Kidney glomerular epithelial cell (primary cell): ENCODE measurements at places on chromosomes 7 and 10.

- no peak for DNase-seq
Measured at GRCh38 chr10:133527771-133528271, 658 bp downstream of the CYP2E1 start.

DNA sequence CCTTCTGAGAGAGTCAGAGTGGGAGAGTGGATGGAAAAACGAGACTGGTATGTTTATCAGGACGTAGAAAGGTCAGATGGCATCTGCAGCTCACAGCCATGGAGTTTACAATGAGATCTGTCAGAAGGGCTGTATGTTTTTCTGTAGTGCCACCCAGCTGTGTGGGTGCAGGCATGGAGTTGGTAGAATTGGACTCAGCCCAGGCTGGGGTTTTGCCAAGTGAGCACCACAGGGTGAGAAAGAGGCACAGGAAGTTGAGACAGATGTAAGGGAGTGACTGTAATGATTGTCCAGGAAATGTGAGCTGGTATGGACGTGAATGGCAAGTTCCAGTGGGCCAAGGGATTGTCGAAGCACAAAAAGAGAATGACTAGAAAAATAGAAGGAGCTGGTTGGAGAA lies 9.1 kb upstream of the ZYX start:
- peak; percentile 17 for DNase-seq

DNA sequence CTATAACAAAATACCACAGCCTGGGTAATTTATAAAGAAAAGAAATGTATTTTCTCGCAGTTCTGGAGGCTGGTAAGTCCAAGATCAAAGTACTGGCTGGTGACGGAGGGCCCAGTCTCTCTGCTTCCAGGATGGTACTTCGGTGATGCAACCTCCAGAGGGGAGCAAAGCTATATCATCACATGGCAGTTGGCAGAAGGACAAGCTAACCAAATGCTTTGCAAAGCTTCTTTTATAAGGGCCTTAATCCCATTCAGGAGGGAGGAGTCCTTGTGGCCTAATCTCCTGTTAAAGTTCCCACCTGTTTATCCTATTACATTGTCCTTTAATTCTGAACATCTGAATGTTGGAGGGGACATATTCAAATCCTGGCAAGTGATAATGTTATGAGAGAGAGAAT lies 134.1 kb upstream of the SP4 start:
- DNase-seq: no peak

- DNase-seq: no peak
Measured at GRCh38 chr10:103905441-103905840, 12.5 kb downstream of the STN1 start.

GRCh38 chr7:139702313-139702731 lies 75.5 kb downstream of the HIPK2 start:
- DNase-seq: no peak

DNA sequence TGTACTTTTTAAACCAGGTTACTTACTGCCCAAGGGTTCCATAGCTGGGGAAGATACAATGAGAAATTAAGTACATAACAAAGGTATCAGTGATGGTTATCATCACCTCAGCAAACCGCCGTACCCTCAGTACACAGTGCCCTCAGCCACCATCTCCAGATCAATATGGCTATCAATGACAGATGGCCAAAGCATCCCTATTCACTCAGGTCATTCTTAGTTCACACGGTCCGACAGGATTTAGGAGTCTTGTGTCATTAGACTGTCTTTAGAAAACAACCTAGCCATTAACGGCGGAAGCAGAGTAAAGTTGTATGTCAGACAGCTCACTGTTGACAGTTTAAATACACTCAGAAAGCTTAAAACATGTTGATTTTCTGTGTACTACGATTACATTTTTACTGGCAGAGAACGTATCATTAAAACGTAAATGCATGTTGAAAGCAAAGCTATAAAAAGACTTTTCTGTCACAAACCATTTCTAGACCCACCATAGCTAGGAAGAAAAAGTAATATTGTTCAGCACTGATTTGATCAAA lies 106.9 kb downstream of the HOXA1 start:
- no peak for DNase-seq

GRCh38 chr7:41201021-41201420 lies 501.9 kb downstream of the INHBA start:
- DNase-seq: no peak

DNA sequence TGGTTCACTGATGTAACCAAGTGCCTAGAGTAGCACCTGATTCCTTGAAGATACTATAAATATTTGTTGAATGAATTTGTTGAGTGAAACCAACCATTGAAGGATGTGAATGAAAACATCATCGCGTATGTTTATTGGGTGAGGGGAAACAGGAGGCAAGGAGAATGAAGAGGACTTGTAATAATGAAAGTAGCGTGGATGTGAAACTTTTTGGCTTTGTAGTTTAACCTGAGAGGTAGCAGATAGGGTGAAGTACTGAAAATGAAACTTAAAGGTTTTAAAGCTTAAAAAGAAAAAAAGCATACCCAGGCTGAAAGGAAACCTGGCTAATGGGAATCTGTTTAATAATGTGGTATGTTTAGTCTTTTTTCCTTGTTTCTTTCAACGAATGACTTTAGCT lies 5.2 kb downstream of the CCNY start:
- no peak for DNase-seq

GRCh38 chr10:15472008-15472407 lies 100.9 kb upstream of the FAM171A1 start:
- DNase-seq: no peak

- DNase-seq: peak; percentile 54
Measured at GRCh38 chr7:70598976-70599375, 533.0 kb upstream of the GALNT17 start.

- DNase-seq: no peak
Measured at GRCh38 chr7:44309271-44310091, 15.9 kb downstream of the CAMK2B start.

DNA sequence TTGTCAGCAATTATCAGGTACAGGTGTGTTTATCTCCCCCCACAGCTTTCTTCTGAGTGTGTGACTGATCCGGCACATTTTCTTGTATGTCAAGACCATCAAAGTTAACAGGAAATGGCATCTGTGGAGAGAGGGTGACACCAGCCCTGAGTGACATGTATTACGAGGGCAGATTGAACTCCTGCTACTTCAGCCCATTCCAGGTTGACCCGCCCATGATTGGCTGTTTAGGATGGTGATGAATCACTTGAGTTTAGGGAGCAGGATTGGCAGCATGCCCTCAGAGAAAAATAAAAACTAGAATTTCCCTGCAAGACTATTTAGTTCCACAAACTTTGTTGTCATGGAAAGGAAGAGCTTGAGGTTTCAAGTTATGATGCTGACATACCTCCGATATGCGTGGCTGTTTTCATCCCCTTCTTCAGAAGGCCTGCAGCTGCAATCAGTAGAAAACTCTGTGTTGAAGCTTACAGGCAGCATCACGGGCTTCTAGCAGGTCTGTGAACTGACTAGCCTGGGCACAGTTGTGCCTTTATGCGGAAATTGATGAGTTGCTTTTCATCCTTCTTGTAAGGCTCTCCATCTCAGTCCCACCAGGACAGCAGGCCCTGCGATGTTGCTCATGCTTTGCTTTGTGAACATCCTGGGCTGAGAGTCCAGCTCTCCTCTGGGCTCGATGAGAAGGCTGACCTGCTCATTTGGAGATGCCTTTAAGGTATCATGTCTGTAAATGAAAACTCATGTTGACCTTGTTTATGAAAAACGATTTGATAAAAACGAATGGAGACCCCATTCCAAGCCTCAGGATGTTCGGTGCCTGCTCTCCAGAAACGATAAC lies 8.0 kb upstream of the CELF2 start:
- DNase-seq: no peak

GRCh38 chr10:44715136-44715535 lies 196.0 kb upstream of the TMEM72 start:
- no peak for DNase-seq

DNA sequence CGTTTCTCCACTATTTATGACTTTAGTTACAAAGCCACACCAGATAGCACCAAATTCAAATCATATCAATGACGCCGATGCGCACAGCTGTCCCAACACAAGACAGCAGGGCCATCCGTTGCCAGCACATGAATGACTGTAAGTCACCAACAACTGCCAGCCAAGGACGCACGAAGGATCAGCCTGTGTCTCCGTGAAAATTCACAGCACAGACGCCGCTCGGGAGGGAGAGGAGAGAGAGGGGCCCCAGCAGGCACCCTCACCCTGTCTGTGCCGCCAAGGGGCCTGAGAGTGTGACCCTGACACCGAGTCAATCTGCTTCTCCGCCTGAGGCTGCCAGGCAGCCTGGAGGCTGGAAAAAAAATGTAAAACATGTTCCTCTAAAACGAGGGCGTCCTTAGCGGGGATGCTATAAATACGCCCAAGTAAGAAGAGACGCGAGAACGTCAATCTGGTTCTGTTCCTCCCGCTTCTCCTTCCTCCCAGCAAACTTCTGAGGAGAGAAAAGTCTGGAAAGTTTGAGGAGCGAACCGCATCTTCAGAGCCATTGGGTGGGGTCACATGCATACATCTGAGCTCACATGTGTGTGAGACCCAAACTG lies 111.2 kb downstream of the PTPRN2 start:
- DNase-seq: no peak

DNA sequence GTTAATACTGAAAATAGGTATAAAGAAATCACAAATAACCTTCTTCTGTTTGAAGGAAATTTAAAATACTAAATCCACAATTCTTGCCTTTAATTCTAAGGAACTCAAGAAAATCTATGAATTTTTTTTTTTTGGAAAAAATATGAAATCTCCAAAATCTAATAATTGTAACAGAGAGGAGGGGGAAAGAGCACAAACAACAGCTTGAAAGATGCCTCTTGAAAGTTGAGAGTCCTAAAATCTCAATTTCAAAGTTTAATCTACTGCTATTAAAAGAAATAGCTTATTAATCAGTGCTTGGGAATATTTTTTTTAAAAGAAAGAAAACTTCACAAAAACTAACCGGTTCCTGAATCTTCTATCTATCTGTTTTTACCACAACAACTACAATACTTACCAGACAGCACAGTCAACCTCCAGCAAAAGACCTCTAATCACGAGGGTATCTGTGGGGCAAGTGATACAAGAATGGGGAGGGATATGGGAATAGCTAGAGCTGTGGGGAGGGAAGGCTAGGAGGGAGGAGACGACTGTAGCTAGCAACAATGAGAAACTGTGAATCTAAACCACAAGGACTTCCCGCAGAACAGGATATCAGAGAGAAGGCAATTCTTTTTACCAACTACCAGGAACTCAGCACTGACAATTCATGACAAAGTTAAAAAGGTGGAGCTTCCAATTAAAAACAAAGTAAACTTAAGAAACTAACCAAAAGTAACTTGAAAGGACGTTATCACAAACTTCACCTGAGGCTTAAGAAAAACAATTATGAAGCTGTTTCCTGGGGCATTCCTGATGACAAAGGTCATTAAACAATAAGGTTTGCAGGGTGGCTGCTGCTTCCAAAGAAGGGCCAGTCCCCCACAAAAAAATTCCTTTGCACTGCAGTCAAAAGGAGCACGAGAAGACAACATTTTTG lies at the start of gene USP54:
Gene USP54 (minus strand): TSS at position 462 of the 919 bp plus-strand sequence. CDS start 15,684 bp downstream, outside the sequence.
- peak; percentile 92 for DNase-seq

GRCh38 chr10:92839191-92840085 lies 8.9 kb upstream of the EXOC6 start:
- no peak for DNase-seq

DNA sequence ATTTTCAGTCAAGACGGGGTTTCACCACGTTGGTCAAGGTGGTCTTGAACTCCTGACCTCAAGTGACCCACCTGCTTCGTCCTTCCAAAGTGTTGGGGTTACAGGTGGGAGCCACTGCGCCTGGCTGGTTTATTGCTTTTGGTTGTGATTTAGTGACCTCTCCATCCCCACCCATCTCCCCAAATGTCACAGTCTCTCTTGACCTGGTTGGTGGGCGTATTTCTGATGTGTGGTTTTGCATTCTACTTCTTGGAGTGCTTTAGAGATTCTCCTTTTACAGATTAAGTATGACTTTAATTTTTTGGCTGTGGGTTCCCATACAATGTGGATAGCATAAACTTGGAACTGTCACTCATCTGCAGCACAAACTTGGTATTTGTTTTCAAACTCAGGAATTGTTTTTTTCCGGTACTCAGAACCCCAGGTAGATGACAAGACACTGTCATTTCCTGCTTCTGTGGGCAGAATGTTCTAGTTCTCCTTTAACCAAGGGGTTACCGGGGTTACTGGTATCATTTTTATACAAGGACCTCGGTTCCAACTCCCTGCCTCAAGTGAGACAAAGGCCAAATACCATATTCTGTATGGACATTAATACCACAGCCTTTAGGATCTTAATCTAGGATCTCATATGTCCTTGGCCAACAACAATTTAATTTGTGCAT lies 50.5 kb downstream of the MRC1 start:
- DNase-seq: no peak

GRCh38 chr7:29415215-29415614 lies 148.4 kb upstream of the PRR15 start:
- no peak for DNase-seq

DNA sequence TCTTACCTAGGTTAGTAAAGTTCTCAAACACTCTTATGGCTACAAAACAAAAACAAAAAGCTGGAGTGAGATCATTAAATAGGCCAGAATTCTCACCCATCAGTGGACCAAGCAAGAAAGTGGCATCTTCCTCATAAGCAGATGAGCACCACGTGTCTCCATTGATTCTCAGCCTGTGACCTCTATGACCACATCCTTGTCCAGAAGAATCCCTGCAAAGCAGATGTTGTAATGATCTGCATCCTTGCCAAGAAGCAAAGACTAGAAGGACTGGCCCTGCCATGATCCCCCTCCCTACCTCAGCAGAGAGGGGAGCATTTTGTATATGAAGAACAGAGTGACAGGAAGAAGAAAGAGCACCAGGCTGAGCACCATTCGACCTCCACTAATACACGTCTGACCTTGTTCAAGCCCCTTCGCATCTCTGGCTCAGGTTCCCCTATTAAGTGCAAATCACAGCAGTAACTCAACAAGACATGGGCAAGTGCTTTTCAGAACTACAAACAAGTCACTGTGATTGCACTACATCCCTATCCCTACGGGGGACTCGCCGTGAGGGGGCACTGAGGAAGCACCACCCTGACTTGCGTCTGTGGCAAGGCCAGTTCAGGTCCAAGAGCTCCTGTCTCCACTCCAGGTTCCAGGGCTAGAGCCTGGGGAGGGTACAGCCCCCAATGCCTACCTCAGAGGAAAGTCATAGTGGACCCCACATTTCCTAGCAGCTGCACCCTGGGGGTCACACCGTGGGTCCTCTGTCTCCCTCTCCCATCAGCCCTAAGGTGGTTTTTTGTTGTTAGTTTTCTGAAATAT lies 22.2 kb upstream of the RASSF4 start:
- DNase-seq: no peak

DNA sequence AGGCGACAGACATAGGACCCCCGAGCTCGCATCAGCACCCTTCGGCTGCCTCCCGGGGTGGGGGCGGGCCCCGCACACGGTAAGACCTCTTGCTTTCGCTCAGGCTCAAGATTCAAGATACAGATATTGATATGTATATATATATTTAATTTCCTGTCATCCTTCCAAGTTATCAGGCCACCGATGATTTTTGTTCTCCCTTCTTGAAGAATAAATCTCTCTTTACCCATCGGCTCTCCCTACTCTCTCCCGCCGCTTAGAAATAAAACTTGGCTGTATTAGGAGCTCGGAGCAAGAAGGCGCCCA lies 603 bp downstream of the ADRA2A start:
- no peak for DNase-seq

- DNase-seq: no peak
Measured at GRCh38 chr10:113555751-113556150, 2.9 kb downstream of the HABP2 start.

GRCh38 chr10:19719284-19719683 lies 96.9 kb upstream of the PLXDC2 start:
- no peak for DNase-seq

- DNase-seq: no peak
Measured at GRCh38 chr7:20244334-20245120, 27.3 kb upstream of the MACC1 start.
